ENCODE measurements at places on chromosomes 5 and 9.

GRCh38 chr5:156534906-156535485 is 208.0 kb downstream of the SGCD start:
- no peak for DNase-seq

DNA sequence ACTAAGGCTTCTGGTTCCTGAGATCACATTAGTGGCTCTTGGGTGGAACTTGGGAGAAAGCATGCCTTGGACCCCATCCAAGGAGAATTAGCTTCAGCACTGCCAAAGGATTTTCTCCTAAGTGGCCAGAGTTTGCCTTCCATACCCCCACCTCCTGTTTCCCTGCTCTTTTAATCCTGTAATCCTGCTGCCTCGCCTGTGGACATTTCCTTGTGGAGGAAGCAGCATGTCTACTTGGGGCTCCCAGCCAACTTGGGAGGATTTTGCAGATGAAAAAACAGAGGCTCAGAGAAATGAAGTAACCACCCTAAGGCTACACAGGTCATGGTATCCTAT is 1.6 kb downstream of the ARSI start:
- DNase-seq, result no peak

- DNase-seq, result no peak
Observed at GRCh38 chr9:93701494-93702218, 125.3 kb downstream of the PHF2 start.

- no peak for DNase-seq
Observed at GRCh38 chr5:136070486-136071285, 41.9 kb downstream of the TGFBI start.

- DNase-seq, result no peak
Observed at GRCh38 chr9:106880081-106880480, 17.1 kb downstream of the ZNF462 start.

DNA sequence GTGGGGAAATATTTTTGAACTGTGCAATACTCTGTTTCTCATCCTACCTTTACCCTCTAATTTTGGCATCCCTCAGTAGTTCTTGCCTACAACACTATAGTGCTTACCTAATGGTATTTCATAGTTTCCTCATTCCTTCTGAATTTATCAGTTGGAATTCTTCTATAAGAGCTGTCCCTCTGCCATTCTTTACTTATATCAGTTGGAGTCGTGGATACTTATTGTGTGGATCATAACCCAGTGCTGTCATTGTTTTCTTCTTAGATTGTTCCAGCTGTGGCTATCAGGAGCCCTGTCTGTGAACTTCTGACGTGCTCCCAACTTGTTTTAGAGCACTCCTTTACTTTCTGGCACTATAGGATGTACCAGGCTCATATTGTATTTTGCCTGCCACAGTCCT is 146.1 kb upstream of the OTULINL start:
- no peak for DNase-seq

- no peak for DNase-seq
Observed at GRCh38 chr9:26807161-26807560, 85.4 kb downstream of the CAAP1 start.

DNA sequence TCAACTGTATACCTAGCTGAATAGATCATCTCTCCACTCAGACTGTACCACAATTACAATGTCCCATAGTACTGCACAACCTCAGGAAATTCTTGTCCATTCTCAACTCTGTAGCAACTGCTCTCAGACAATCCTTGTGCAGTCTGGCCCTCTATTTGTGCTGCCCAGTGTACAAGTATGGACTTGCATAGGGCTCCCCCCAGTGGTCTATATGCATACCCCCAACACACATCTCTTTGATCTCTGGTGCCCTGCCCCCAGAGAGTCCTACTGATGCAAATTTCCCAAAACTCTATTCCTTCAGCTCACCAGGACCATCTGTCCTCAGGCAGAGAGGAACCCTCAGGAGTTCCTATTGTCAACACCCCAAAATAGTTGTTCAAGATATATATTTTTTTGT is 205.3 kb downstream of the SLCO4C1 start:
- no peak for DNase-seq

DNA sequence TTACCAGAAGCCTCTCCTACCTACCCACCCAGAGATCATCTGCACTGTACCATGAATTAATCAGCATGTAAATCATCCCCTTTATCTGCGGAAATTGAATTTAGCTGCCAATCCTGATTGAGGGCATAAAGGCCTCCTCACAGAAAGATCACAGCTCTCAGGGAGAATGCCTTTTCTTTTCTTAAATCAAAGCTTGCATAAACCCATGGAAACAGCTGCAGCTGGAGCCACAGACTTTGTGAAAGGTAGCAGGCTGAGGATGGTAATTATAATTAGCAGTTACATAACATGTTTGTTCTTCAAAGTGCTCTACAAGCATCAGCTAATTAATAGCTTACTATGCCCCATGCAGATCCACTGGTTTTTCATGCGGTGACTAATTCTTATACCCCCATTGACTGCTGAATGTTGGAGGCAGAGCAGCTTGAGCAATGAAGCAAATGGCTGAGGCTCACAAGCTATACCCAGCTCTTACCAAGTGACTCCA is 54.6 kb downstream of the SUSD1 start:
- no peak for DNase-seq

DNA sequence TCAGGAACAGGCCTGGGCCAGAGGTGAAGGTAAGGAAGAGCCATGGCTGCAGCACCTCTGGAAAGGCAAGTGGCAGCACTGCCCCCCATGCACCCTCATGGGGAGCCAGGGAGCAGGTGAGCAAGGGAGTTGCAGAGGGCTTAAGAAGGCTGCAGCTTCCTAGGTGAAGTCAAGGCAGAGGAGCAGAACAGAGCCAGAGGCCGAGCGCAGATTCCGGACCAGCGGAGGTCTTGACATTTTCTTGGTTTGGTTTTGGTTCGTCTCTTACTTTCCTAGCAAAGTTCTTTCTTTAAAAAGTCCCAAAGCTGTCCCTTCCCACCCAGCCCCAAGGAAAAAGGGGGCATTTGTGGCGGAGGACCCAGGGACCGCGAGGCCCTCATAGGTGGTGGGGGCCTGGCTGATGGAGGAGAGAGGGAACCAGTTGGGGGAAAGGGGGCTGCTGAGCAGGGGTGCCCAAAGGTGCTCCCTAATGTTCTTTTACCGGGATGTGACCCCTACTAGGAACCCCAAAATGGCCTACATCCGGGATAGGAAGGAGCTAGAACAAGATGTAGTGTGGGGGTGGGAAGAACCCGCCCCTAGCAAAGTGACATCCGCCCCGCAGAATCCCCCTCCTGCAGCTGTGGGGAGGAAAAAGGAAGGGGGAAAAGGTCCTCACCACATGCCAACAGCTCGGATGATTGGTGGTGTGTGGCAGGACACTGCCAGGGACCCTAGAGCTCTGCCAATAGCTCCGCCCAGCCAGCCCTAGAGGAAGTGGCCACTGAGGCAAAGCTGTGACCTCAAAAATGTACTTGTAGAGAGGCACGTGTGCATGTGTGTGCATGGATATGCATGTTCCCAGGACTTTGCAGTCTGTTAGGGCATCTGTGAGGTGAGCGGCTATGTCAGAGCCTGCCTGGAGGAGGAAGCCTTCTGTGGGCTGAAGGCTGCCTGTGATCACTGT is 914 bp upstream of the CD72 start:
- DNase-seq, result no peak

GRCh38 chr5:56674441-56674840 is 140.9 kb upstream of the MAP3K1 start:
- DNase-seq, result no peak

GRCh38 chr5:120544043-120544442 is 79.9 kb downstream of the PRR16 start:
- DNase-seq, result no peak

GRCh38 chr9:109903515-109904138 is 123.6 kb downstream of the PALM2AKAP2 start:
- no peak for DNase-seq

GRCh38 chr5:39175273-39175955 is 43.9 kb downstream of the FYB1 start:
- no peak for DNase-seq

DNA sequence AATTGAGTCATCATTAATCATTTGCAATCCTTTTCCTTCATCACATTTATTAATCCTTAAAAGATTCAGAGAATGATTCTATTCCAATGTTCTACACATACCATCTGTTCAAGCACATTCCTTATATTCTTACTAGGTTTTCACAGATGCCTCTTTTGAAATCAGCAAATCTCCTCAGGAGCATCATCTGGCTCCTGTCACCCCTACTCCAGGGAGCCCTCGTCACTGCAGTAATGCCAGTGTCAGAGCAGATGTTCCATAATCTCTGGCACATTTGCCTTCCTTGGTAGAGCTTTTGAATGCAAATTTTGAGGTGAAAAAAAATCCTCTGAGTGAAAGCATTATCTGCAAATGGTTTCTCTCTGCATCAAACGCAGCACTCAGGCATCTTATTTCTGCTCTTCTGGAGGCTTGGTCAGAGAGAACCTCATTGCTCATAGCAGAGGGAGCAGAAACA is 7.6 kb upstream of the KCNV2 start:
- DNase-seq, result no peak

DNA sequence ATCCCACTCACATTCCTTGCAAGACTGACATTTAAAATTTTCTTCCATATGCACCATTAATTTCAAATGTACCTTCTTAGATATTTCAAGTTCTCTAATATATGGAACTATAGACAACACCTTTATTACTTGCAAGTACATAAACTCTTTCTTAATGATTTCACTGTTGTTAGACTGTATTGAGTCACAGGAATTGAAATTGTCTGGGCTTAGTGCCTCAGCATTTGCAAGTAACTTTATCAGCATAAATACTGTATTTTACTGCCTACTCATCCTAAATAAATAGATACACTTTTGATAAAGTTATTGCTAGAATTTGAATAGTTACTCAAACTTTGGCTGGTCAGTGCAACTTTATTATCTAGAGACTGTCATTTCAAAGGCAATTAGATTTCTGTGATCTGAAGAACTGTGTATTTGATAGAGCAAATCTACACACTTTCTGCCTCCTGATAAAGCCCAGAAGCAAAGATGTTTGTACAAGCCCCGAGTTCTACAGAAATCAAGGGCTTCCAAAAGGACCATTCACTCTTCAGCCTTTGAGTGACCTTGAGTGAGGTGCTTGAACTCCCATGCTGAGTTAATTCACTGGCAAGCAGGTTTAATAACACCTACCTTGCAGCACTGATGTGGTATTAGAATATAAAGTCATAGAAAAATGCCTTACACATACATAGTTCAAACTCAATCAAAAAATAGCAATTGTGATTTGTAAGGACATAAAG is 91.6 kb downstream of the COX7C start:
- no peak for DNase-seq

DNA sequence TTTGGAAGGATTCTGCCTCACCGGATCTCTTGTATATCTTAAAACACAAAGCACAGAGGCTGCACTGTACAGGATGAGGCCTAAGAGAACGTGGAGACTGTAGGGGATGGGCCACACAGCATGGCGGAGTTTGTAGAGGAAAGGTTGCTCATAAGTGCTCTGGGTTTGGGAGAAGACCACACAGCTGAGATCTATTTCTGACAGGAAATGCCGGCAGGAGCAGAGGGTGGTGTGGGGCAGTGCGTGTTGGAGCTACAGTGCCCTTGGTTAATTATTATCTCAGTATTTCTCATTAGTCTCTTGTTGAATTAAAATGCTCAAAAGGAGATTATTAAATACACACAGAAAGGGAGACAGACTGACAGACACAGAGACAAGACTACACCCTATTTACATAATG is 9.6 kb downstream of the PALM2AKAP2 start:
- no peak for DNase-seq

- no peak for DNase-seq
Observed at GRCh38 chr9:29044959-29045358, 1471.7 kb upstream of the C9orf72 start.

GRCh38 chr9:115495052-115495635 is 377.2 kb upstream of the TNC start:
- DNase-seq, result no peak

DNA sequence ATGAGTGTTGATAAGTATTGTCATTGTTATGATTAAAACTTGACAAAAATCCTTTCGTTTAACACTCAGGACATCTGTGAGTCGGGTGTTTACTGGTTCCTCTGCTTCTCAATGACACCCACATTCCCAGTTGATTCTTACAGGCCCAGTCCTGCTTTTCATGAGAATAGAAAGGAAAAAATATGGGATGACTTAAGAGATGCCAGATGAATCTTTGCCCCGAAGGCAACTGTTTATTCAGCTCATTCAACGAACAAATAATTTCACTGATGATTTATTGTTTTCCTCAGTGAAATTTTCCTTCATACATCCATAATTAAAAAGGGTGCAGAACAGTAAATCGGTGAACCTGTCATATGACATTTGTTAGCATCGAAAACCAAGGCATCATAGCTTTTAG is 452.4 kb upstream of the WWC1 start:
- no peak for DNase-seq

DNA sequence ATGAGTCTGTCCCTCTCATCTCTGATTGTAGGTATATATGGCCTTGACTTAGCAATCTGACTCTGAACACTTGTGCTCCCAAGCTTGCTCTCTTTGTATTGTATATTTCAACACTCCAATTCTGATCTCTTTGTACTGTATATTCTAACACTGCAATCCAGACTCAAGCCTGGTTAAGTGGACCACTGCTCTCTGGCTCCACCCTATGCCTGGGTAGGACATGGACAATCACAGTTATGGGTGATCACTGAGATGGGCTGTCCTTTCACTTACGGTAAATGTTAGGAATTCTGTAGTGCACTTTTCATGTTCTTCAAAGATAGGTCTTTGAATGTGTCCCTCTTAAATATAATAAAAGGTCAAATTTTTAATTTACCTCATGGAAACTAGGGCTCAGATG is 165.1 kb downstream of the TLR4 start:
- no peak for DNase-seq

GRCh38 chr5:68409259-68409658 is 193.7 kb downstream of the PIK3R1 start:
- no peak for DNase-seq

DNA sequence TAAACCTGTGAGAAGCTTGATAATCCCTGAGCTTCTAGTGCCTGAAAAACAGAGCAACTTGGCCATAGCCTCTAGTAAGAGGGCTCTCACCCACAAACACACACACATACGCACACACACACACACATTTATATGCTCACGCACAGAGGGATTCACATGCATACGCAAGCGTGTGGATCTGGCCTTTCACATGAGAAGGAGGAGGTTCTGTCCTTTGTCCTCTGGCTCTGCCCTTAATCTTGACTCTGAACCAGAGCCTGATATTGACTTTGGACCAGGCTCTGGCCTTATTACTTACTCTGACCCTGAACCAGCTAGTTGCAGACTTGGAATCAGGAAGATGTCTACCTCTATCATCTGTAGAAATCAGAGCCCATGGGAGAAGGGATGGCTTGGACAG is 10.0 kb upstream of the P4HA2 start:
- no peak for DNase-seq

DNA sequence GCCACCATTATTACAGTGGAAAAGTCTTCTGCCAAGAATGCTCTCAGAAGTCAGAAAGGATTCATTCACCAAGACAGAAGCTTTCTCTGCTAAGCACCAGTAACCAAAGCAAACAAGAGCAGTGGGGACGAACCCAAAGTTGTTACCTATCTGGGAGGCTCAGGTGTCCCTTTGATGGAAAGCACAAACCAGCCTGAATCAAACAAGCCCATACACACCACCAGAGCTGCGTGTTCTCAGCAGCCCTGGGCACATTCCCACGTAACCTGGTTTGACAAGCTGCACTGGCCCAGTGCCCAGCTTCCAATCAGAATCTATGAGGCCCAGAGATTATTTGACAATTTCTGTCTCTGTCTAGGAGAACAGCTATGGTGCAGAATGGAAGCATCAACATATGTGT is 252.6 kb downstream of the ACTL7B start:
- no peak for DNase-seq

Measured in amygdala (tissue), 56 donors.